Stimulated activated CD4-positive, alpha-beta T cell treated with anti-CD3 and anti-CD28 coated beads, Interleukin-15, amount 100 ng/mL, for 24 hours (primary cell): ENCODE measurements at places on chromosomes 6 and 20.

- DNase-seq: no peak
These were observed 169.1 kb downstream of the IBTK start for GRCh38 chr6:82078286-82078908.

GRCh38 chr20:50379049-50379990 is 130.9 kb upstream of the PTPN1 start:
- no peak for DNase-seq

- no peak for DNase-seq
These were observed 104.3 kb upstream of the AGPAT4 start for GRCh38 chr6:161378115-161378514.

- DNase-seq: no peak
These were observed 70.3 kb downstream of the HIVEP2 start for GRCh38 chr6:142874676-142875075.

DNA sequence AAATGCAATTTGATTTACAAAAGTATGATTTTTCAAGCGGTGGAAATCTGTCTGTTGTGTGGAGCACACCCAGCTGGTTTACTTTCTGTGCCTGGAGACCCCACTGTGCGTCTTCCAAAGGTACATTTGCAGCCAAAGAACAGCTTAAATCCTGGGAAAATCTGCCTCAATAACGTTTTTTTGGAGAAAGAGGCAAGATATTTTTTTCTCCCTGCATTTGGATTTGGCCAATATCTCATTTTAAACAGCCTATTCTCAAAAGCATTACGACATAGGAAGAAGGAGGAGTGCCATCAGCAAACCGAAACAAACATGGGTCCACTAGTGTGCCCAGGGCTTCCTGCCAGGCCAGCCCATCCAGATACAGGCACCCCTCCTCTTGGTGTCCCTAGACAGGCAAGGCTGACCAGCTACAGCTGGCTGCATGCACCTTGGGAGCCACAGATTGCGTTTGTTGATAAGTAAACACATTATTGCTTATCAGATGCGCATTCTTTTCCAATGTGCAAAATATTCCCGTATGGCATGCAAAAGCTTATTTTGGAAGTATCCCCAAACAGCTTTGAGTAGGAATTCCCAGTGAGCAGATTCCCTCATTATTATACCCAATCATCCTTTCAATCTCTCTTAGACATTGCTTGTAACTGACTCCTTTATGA is 184.5 kb upstream of the MARCKS start:
- no peak for DNase-seq

DNA sequence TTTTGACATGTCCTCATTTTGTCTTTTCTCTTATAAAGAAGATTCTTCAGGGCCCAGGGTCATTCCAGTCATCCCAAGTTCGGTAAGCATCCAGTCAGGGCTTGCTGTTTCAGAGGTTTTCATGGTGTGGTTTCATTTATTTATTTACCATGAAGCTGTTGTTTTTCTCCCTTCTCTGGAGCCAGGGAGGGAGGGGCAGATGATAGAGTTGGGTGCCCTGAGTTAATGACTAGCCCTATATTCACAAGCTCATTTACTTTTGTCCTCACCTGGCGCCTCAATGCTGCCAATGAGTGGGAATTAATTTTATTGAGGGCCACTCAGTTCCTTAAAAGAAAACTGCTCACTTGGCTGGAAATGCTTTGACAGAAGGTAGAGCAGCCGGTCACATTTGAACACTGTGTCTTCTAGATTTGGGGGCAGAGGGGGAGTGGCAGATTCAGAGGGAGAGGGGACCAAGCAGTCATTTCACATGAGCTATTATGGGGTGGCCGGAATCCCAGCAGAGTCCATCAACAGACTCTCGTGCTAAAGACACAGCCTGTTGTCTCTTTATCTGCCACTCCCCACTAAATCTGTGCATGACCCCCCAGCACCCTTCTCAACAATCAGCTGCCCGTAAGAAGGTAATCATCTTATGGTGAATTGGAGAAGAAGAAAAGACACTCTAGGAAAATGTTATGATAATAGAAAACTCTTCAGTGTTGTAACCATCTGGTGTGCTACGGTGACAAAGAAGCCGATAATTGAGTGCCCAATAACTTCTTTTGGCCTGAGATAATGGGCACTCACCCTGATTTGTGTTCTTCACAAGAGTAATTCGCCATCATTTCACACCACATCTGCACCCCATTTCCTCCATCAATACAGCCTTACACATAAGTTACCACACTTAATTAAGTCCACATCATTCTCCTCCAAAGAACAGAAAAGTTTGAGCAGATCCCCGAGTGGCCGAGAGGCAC is 573.5 kb upstream of the JAG1 start:
- DNase-seq: no peak
